ENCODE measurements at places on chromosomes 6 and 20. TPM values are rescaled to one million over a fixed set of nuclear protein-coding genes. Genes with fewer than 3 reads are reported as not detected.

DNA sequence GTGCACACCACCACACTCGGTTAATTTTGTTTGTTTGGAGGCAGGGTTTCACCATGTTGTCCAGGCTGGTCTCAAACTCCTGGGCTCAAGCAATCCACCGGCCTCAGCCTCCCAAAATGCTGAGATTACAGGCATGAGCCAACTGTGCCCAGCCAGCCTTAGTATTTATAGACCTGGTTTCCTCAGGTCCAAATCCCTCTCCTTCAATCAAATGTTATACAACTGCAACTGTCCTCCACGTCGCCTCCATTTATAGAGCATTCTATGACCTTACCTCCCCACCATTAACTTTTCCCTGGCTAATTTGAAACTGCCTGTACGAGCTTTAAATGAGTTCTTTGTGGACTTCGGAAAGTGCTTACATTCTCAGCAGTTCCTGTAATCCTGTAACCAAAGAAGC, 39.3 kb upstream of the IPCEF1 start:
- no peak for DNase-seq

- DNase-seq: no peak
These were observed 268.6 kb downstream of the ERMARD start for GRCh38 chr6:170019818-170020583.

- no peak for DNase-seq
These were observed 228.3 kb downstream of the TTLL2 start for GRCh38 chr6:167552961-167553735.

DNA sequence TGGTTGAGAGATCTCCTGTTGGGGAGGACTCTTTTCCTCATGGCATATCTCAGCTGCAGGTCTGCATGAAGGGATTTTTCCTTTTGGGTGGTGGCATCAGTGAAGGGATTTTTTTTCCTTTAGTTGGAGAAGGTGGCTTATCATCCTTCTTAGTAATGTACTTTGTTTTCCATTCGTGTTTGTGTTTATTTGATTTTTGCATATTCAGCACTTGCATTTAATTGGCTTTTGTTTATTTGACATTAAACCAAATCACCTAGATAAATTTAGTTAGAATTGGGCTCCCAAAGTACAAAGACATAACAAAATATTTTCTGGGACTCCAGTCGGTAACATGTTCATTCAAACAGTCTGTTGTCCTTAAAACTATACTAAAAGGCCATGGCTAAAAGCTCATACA, 56.2 kb upstream of the MANEA start:
- no peak for DNase-seq

DNA sequence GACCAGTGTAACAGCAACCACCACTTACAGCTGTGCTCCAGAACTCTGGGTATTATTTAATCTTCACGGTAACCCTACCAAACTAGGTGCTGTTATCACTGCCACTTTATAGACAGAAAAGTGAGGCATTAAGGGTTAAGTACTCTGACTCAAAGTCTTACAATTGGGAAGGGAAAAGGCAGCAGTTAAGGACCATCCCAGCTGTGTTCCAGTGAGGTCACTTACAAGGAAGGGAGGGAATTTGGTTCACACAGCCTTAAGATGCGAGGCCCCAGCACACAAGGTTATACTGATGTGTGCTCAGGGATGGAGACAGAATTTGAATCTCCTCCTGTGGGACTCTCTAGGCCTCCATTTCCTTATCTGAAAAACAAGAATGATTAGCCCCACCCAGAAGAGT, 46.7 kb downstream of the TRERF1 start:
- no peak for DNase-seq

- DNase-seq: no peak
These were observed 104.9 kb downstream of the SLX4IP start for GRCh38 chr20:10539818-10540553.

- no peak for DNase-seq
These were observed 29.1 kb downstream of the RREB1 start for GRCh38 chr6:7136859-7137334.

DNA sequence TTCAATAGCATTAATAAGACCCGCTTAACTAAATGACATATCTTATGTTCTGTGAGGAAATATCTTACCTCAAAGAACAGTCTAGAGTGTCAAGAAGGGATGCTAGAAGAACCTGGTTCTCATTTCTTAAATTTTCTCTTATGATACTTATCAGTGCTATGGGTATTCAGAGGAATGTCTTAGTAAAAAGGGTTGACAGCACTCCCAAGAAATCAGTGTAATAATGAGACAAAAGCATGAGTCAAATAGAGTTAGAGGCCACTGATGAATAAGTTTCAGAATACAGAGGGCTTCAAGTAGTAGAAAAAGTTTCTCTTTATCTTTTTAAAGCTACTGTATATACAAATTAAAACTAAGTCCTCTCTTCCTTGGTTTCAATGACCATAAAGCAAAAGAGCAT, 242.8 kb downstream of the GJA1 start:
- DNase-seq: no peak

The RCAN2 gene
- total RNA-seq: 3.7 TPM

The SNAI1 gene
- total RNA-seq: 3.7 TPM

The HLA-DOB gene
- total RNA-seq: 2.5 TPM

The HLA-DMA gene
- total RNA-seq: 20.4 TPM

The TFAP2A gene
- 63.5 TPM for total RNA-seq

The EEF1E1 gene
- total RNA-seq: 12.6 TPM

The TRIM15 gene
- 1.2 TPM for total RNA-seq
